Activated T-helper 2 cell treated with anti-CD3 and anti-CD28 coated beads, Interferon-gamma antibody, Interleukin-2, Interleukin-4, amounts not matched to agents 10 μg/mL and 5 μg/mL and 100 μg/mL, durations not matched to agents 14 hours and 24 hours and 36 hours (primary cell): ENCODE measurements at places on chromosomes 2 and 18. TPM values are rescaled to one million over a fixed set of nuclear protein-coding genes. Genes with fewer than 3 reads are reported as not detected.

DNA sequence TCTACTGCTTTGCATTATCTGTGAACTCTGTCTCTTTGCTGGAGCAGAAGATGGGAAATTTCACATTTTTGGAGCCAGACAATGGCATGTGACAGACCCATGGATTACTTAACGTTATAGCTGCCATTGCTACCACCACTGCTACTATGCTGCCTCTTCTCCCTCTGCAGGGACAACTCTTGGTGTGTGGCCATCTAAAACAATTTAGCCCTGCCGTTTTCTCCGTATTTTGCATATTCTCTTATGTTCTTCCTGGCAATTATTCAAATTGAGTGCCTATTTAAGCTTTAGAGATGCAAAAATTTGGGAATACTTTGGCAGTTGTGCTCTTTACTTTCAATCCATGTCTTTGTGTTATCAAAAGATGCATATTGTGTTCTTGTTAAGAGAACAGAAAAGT is 386.8 kb downstream of the XIRP2 start:
- no peaks in the 10 kb centered on the region for H3K36me3 ChIP-seq
- no peaks in the 10 kb centered on the region for H3K27me3 ChIP-seq
- no peak for DNase-seq
- no peaks in the 10 kb centered on the region for H3K4me1 ChIP-seq

DNA sequence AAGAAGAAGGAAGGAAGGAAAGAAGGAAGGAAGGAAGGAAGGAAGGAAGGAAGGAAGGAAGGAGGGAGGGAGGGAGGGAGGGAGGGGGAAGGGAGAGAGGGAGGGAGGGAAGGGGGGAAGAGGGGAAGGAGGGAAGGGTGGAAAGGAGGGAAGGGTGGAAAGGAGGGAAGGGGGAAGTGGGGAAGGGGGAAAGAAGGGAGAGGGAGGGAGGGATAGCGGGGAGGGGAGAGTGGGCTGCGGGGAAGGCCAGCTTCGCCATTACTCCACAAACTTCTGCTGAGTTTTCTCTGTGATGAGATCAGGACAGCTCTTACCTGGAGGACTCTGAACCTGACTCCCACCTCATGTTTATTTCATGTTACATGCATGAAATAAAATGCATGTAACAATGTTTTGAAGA is 601.5 kb upstream of the FSHR start:
- H3K4me1 ChIP-seq = no peaks in the 10 kb centered on the region
- no peak for DNase-seq
- H3K27me3 ChIP-seq = no peaks in the 10 kb centered on the region
- H3K27ac ChIP-seq = no peak overlapping the region
- no peaks in the 10 kb centered on the region for H3K36me3 ChIP-seq
- no peak overlapping the region for H3K4me3 ChIP-seq

DNA sequence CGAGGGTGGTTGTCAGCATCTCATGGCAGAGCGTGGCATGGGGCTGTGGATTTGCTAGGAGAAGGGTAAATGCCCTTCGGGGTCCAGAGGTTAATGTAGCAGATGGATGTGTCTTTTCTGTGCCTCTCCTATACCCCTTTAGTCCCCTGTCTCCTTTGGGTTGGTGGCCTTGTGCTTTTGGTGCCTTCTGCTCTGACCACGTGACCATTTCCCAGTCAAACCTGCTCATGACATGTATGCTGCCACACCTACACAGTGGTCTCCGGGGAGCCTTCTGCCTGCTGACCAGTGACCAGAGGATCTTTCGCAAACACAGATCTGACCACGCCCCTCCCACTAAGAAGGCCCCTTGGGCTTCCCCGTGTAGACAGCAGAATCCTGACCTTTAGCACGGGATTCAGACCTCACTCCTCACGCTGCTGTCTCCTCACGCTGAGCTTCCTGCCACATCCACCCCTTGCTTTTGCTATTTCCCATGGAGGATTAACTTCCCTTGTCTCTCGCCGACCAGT is 116.2 kb downstream of the ACOXL start:
- peaks cover 2% of the 10 kb centered on the region for H3K27me3 ChIP-seq
- peaks cover 16% of the 10 kb centered on the region for H3K36me3 ChIP-seq
- peak overlapping the region; percentile 84 for H3K27ac ChIP-seq

GRCh38 chr2:190462181-190462580 is 54.0 kb downstream of the MFSD6 start:
- DNase-seq = no peak
- no peak overlapping the region for H3K27ac ChIP-seq
- peaks cover 21% of the 10 kb centered on the region for H3K4me1 ChIP-seq

GRCh38 chr2:155382776-155383175 is 684.3 kb downstream of the KCNJ3 start:
- H3K27me3 ChIP-seq = peaks cover 6% of the 10 kb centered on the region
- no peaks in the 10 kb centered on the region for H3K36me3 ChIP-seq
- no peak overlapping the region for H3K27ac ChIP-seq
- no peak overlapping the region for H3K4me3 ChIP-seq
- DNase-seq = no peak
- H3K4me1 ChIP-seq = peaks cover 11% of the 10 kb centered on the region

GRCh38 chr2:176415937-176416499 is 146.8 kb downstream of the MTX2 start:
- no peak overlapping the region for H3K4me3 ChIP-seq
- no peaks in the 10 kb centered on the region for H3K36me3 ChIP-seq
- H3K27ac ChIP-seq = no peak overlapping the region
- no peak for DNase-seq
- H3K27me3 ChIP-seq = peaks cover 17% of the 10 kb centered on the region

ME2 gene
- total RNA-seq = 115 and 117 TPM in 2 replicates

- DNase-seq = no peak
- no peaks in the 10 kb centered on the region for H3K27me3 ChIP-seq
- no peak overlapping the region for H3K4me3 ChIP-seq
These were observed 568.7 kb downstream of the METTL4 start for GRCh38 chr18:2002604-2003003.
